Diencephalon (tissue), 1 donor: ENCODE measurements at places on chromosomes 3 and 15. TPM values are rescaled to one million over a fixed set of nuclear protein-coding genes. Genes with fewer than 3 reads are reported as not detected.

Gene MYZAP
- 3.2 TPM for total RNA-seq

Gene OR5K2
- total RNA-seq = not detected

Gene ROBO1
- 193 TPM for total RNA-seq

Gene RTP1
- total RNA-seq = 3.2 TPM

Gene CSTA
- 1.4 TPM for total RNA-seq

Gene LRRC31
- total RNA-seq = not detected

Gene SQOR
- total RNA-seq = 4.2 TPM

Gene THBS1
- 10.4 TPM for total RNA-seq
